Vagina (tissue), 2 donors: ENCODE measurements at places on chromosomes 11 and 22. TPM values are rescaled to one million over a fixed set of nuclear protein-coding genes. Genes with fewer than 3 reads are reported as not detected.

- H3K27ac ChIP-seq: no peak overlapping the region
- no peak for DNase-seq
- no peaks in the 10 kb centered on the region for H3K27me3 ChIP-seq
- no peak overlapping the region for H3K4me3 ChIP-seq
These were observed 102.0 kb downstream of the CYP2R1 start for GRCh38 chr11:14789879-14790484.

Gene TH
- 21.9 TPM for total RNA-seq

GRCh38 chr22:43848366-43849171, 13.7 kb downstream of the SULT4A1 start:
- no peaks in the 10 kb centered on the region for H3K27me3 ChIP-seq
- DNase-seq: no peak
- no peaks in the 10 kb centered on the region for H3K36me3 ChIP-seq
- no peak overlapping the region for H3K4me3 ChIP-seq
- no peaks in the 10 kb centered on the region for H3K4me1 ChIP-seq

Gene IGSF22
- not detected for total RNA-seq

Gene OR52H1
- total RNA-seq: not detected

- no peak for DNase-seq
- H3K4me3 ChIP-seq: no peak overlapping the region
- peak overlapping the region; percentile 92 for H3K27ac ChIP-seq
These were observed 15.9 kb downstream of the FBLN1 start for GRCh38 chr22:45518580-45518991.

- no peak for DNase-seq
- no peaks in the 10 kb centered on the region for H3K27me3 ChIP-seq
- H3K4me1 ChIP-seq: no peaks in the 10 kb centered on the region
- H3K27ac ChIP-seq: no peak overlapping the region
- no peaks in the 10 kb centered on the region for H3K36me3 ChIP-seq
- no peak overlapping the region for H3K4me3 ChIP-seq
These were observed 3.9 kb downstream of the OR51B4 start for GRCh38 chr11:5297721-5298323.
